Uterus (tissue), 4 donors: ENCODE measurements at places on chromosomes 4 and X. TPM values are rescaled to one million over a fixed set of nuclear protein-coding genes. Genes with fewer than 3 reads are reported as not detected.

The CENPE gene
- 15.2 TPM for total RNA-seq

The ASB5 gene
- 0.28 TPM for total RNA-seq

The CHRNA9 gene
- total RNA-seq: not detected

The MTMR8 gene
- not detected for total RNA-seq

The VCX2 gene
- not detected for total RNA-seq

The TMA16 gene
- total RNA-seq: 27.5 TPM

The LRCH2 gene
- total RNA-seq: 16.5 TPM

The ABCG2 gene
- total RNA-seq: 61.8 TPM

The PNMA6A gene
- total RNA-seq: not detected

The LETM1 gene
- total RNA-seq: 44.3 TPM

The TRIM60 gene
- not detected for total RNA-seq
